ENCODE measurements at places on chromosomes 2 and 18.

DNA sequence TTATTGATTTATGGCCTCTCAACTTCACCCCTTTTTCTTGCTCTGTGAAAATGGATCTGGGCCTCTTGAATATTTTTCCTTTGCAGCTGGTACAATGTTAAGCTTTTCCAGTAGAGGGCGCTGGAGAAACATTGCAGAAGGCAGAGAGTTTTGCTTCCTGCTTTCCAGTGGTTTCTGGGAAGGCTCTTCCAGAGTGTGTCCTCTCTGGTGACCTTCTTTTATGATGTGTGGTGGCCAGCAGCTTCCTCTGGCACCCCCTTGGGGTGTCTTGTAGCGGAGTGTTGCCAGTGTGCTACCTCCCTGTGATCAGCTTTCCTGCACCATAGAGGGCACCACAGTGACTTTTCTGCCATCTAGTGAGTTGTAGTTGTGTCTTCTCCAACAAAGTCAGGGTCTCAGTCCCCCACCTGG lies 25.4 kb upstream of the MGAT5 start:
- no peak for DNase-seq

DNA sequence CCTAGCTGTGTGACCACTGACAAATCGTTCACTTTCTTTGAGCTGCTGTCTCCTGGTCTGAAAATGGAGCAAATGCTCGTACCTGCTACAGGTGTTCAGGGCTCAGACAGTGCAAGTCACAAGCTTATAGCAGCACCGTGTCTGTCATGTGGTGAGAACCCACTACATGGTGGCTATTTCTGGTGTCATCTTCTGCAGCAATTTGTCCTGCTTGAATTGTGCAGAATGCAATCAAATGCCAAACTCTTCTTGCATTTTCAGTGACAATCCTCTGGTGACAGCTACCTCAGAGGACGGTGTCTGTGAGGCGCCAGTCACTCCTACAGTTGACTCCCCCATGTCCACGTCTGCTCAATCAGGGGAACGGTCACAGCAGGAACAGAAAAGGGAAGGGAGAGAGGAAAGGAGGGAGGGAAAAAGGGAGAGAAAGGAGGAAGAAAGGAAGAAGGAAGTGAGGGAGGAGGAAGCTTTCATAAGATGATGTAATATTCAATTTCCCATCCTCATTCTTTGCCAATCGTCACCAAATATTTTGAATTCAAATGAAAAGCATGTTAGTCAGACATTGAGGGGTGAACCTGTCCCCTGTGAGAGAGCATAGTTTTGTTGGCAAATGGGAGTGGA lies 122.2 kb downstream of the BCL2 start:
- DNase-seq: no peak

GRCh38 chr2:127039387-127040031 lies 67.4 kb downstream of the BIN1 start:
- no peak for DNase-seq

GRCh38 chr2:52976143-52976949 lies 791.3 kb upstream of the CHAC2 start:
- no peak for DNase-seq

DNA sequence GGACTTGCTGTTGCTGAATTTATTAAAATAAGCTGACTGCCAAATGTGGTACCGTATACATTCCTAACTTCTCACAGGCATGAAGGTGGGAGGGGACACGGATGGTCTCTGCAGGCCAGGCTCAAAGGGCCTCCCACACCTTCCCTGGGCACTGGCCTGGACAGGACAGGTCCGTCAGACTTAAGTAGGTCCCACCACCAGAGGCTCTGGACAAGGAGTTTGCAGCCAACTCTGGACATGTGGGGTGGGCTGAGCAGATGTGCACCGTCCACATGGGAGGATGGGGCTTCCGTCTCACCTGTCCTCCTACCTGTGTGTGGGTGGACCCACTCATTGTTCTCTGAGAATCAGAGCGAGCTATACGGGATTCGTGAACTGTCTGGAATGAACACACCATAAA lies 8.2 kb downstream of the ODC1 start:
- no peak for DNase-seq

GRCh38 chr2:156891609-156892008 lies 365.9 kb upstream of the GALNT5 start:
- DNase-seq: no peak

DNA sequence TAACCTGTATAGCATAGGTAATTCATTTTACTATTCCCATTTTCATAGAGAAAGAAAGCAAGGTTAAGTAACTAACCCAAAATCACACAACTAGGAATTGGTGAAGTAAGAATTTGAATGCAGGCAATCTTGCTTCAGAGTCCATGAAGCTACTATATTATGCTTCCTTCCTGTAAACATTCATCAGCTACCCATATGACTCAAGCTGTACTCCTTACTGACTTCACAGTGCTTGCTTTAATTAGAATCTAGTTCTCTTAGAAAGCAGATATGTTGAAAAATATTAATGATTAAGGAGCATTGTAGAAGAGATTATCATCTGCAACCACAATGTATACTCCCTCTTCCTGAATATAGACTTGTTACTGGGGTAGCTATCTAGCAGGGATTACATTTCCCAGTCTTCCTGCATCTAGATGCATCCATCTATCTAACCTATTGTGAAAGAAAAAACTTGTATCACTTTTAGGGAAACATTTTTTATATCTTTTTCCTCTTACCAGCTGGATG lies 961.6 kb upstream of the CHAC2 start:
- no peak for DNase-seq

GRCh38 chr2:137249463-137250130 lies 484.3 kb downstream of the THSD7B start:
- no peak for DNase-seq

DNA sequence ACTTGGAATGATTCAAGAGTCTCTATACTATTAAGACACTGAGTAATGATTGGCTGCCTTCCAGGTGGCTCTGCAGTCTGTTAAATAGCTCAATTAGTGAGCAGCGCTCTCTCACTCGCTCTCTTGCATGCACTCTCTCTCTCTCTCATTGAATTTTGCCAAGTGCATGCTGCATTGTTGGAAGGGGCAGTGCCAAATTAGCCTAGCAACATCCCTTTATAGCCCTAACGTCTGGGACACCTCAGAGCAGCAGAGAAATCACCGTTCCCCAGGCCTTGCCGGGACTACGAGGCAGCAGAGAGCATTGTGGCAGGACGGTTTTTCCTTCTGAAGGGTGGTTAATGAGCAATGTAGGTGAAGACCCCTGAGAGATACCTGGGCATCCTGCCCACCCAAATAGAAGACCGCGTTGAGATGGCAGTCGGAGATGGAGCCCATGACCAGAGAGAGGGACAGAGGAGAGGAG lies 447.6 kb upstream of the POU3F3 start:
- DNase-seq: no peak

DNA sequence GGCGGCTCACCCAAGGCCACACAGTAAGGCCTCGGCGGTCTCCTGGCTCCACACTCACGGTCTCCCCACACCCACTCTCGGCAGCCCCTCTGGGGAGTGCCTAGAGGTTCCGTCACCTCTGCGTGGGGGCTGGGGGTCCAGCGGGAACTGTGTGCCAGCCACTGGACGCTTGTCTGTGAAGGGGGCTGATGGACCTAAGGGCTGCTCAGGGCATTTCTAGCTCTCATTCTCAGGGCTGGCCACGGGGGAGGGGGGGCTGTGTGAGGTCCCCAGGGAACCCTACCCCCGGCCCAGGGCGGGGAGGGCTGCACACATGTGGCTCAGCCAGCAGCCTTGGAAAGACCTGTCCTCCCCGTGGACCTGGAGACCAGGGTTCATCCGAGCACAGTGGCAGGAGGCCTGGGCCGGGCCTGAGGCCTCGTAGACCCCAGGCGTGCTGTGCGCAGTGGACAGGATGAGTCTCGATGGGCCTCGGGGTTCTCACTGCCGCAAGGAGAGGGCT lies 27.1 kb upstream of the ODC1 start:
- no peak for DNase-seq

- DNase-seq: no peak
These were observed 207.5 kb upstream of the EPHA4 start for GRCh38 chr2:221779614-221780067.

DNA sequence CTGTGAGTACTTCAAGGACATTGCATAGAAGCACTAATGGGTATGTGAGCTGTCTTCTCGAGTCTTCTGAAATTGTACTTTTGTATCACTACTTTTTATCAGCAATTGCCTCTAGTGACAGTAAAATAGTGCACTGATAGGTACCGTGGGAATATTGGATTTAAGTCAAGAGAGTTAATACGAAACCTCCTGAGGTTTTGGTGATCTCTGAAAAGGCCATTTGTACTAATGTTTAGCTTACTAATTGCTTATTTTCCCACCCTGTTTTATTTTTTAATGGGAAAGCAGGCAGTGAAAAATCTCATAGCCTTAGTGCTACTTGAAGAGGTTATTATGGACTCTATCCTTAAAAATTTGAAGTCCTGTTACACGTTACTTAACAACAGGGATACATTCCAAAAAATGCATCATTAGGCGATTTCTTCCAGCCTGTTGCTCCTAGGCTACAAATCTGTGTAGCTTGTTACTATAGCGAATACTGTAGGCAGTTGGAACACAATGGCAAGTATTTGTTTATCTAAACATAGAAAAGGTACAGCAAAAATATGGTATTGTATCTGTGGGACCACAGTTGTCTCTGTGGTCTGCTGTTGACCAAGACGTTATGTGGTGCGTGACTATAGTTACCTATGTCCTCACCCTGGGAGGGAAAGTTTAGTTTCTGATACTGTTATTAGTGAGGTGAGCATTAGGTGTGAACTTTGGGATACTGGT lies 65.9 kb downstream of the CAB39 start:
- DNase-seq: no peak

DNA sequence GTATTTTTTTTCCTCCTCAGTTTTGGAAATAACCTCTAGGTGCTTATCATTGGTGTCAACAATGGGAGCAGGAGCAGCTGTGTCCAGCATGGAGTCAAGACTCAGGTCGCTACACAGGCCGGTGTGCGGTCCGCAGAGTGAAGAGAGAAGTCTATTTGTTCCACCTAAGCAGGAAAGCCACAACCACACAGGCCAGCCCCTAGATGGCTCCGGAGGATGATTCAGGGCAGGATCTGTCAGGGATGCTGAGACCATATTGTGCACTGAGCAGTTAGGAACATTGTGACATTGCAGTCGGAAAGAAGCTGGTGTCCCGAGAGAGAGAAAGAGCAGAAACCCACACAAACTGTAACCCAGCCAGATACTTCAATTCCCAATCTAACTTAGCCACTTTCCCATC lies 136.9 kb downstream of the GAREM1 start:
- DNase-seq: no peak

DNA sequence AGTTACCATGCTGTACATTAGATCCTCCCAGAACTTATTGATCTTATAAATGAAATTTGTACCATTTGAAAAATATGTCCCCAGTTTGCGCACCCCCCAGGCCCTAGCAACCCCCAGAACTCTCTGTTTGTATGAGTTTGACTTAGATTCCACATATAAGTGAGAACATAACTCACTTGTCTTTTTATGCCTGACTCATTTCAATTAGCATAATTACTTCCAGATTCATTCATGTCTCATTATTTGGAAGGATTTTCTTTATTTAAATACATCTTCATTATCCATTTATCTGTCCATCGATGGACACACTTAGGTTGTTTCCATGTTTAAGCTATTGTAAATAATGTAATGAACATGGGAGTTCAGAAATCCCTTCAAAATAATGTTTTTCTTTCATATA lies 705.9 kb downstream of the CCDC85A start:
- DNase-seq: no peak

GRCh38 chr18:43506935-43507334 lies 229.6 kb upstream of the SYT4 start:
- no peak for DNase-seq

DNA sequence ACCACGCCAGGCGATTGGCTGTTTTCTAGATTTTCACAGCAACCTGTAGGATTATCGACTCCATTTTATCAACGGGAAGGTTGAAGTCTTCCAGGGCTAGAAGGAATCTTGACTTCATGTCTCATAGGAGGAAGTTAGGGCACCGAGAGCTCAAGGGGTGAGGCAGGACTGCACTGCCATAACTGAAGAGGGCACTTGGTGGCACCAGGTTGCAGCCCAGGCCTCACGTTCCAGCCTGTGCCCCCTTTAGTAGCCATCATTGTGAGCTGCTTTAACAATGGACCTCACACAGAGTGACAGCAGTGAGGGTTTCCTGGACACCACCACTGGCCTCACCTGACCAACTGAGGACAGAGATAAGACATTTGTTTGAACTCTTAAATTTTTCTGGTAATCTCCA lies 22.9 kb upstream of the RPL37A start:
- no peak for DNase-seq

Measured in stimulated activated CD8-positive, alpha-beta memory T cell treated with anti-CD3 and anti-CD28 coated beads, Interleukin-7, amount 100 ng/mL, for 4 hours (primary cell).